Fibroblast of the aortic adventitia (primary cell): ENCODE measurements at places on chromosomes 11 and 22. TPM values are rescaled to one million over a fixed set of nuclear protein-coding genes. Genes with fewer than 3 reads are reported as not detected.

Gene CHRM1
- not detected in 2 replicates for total RNA-seq

Gene KCNJ11
- total RNA-seq: not detected in 2 replicates

Gene OR56B1
- total RNA-seq: not detected in 2 replicates

Gene PVALB
- total RNA-seq: not detected in 2 replicates

Gene MAPK8IP1
- 8.0 and 8.1 TPM in 2 replicates for total RNA-seq

Gene MGAT3
- total RNA-seq: 0.27 and 2.0 TPM in 2 replicates

Gene MS4A15
- not detected in 2 replicates for total RNA-seq

Gene IFITM10
- 2.2 and 5.9 TPM in 2 replicates for total RNA-seq

Gene KDM4E
- total RNA-seq: not detected in 2 replicates

Gene MMP3
- 3.3 TPM in 1 of 2 replicates, not detected in the other for total RNA-seq

Gene COA4
- total RNA-seq: 54.2 and 70.8 TPM in 2 replicates

Gene ALDH3B2
- not detected in 2 replicates for total RNA-seq

Gene APOA1
- 0.72 and 70.3 TPM in 2 replicates for total RNA-seq

Gene WT1
- total RNA-seq: 0.27 and 46.6 TPM in 2 replicates

Gene EXPH5
- 0.72 and 1.1 TPM in 2 replicates for total RNA-seq

Gene KCNC1
- total RNA-seq: not detected in 2 replicates

Gene KLHDC7B
- 1.1 and 2.4 TPM in 2 replicates for total RNA-seq

Gene FAM76B
- 19.3 and 26.2 TPM in 2 replicates for total RNA-seq

Gene TMEM25
- total RNA-seq: 7.7 and 10.3 TPM in 2 replicates

Gene OR4C12
- total RNA-seq: not detected in 2 replicates

Gene FAM227A
- total RNA-seq: 0.74 and 2.0 TPM in 2 replicates

Gene MAJIN
- total RNA-seq: not detected in 2 replicates

Gene LRRC55
- not detected in 2 replicates for total RNA-seq

Gene SYT7
- 7.0 and 112 TPM in 2 replicates for total RNA-seq

Gene TUBA8
- 0.72 TPM in 1 of 2 replicates, not detected in the other for total RNA-seq

Gene OR6T1
- total RNA-seq: not detected in 2 replicates

Gene JHY
- total RNA-seq: 5.2 and 9.3 TPM in 2 replicates

Gene CABP7
- total RNA-seq: not detected in 2 replicates

Gene GRK2
- 10.1 and 21.5 TPM in 2 replicates for total RNA-seq

Gene RFPL2
- not detected in 2 replicates for total RNA-seq

Gene TMEM80
- total RNA-seq: 3.6 and 9.4 TPM in 2 replicates

Gene MICAL2
- 31.9 and 146 TPM in 2 replicates for total RNA-seq

Gene CASP1
- total RNA-seq: 12.3 and 21.0 TPM in 2 replicates

Gene PKNOX2
- 2.0 and 8.6 TPM in 2 replicates for total RNA-seq

Gene THY1
- total RNA-seq: 96.6 and 164 TPM in 2 replicates

Gene GLYAT
- not detected in 2 replicates for total RNA-seq

Gene OR52I1
- not detected in 2 replicates for total RNA-seq

Gene CSF2RB
- 0.81 and 0.98 TPM in 2 replicates for total RNA-seq

Gene ANO5
- 0.16 TPM in 1 of 2 replicates, not detected in the other for total RNA-seq

Gene A4GALT
- total RNA-seq: 18.2 and 22.2 TPM in 2 replicates

Gene NXPE2
- total RNA-seq: 0.09 TPM in 1 of 2 replicates, not detected in the other

Gene FOLR2
- not detected in 2 replicates for total RNA-seq

Gene MRGPRX2
- total RNA-seq: not detected in 2 replicates

Gene PRSS23
- 132 and 410 TPM in 2 replicates for total RNA-seq

Gene KCNK4
- total RNA-seq: not detected in 2 replicates

Gene AP1B1
- total RNA-seq: 19.0 and 46.3 TPM in 2 replicates

Gene BIRC2
- 68.7 and 75.3 TPM in 2 replicates for total RNA-seq
